ENCODE measurements at places on chromosomes 2 and 18. TPM values are rescaled to one million over a fixed set of nuclear protein-coding genes. Genes with fewer than 3 reads are reported as not detected.

AGXT gene
- total RNA-seq = 0.33 TPM

- DNase-seq = peak; percentile 82
Measured at GRCh38 chr2:85826990-85827878, 61.6 kb downstream of the ST3GAL5 start.

DNA sequence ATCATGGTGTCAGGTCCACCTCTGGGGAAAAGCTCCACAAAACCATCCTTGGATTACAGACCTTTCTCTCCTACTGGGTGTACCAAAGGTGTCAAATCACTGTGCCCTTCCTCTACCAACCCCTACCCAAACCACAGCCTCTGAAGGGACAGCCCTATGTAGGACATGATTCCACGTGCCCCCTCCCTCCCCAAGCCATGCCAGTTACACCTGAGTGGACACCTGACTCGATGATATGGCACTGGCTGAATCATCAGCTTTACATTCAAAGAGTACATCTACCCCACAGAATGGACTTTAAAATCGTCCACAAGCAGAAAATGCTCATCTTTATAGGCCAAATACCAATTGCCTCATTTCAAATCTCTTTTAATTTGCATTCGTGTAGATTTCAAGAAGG lies 26.0 kb downstream of the TRABD2A start:
- no peak for DNase-seq

GRCh38 chr18:9106800-9107584 lies 4.5 kb downstream of the NDUFV2 start:
- no peak for DNase-seq

DNA sequence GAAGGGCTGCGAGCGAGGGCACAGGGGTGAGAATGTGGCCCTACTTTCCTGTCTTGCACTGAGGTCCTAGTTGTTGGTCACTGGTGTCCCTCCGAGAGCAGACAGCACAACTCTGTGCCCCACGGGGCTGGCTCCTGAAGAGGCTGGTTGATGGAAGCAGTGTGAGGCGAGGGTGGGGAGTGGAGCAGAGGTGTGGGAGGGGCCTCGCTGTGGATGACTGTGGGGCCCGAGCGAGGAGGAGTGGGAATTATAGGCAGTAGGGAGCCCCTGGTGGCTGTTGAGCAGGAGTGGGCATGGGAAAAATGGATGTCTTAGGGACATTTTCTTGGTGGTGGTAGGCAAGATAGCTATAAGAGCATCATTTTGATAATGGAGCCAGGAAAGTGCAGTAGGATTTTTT lies 660.5 kb upstream of the HS6ST1 start:
- no peak for DNase-seq

GRCh38 chr2:221074238-221074637 lies 497.9 kb downstream of the EPHA4 start:
- no peak for DNase-seq

GNAL gene
- 0.35 TPM for total RNA-seq

DNA sequence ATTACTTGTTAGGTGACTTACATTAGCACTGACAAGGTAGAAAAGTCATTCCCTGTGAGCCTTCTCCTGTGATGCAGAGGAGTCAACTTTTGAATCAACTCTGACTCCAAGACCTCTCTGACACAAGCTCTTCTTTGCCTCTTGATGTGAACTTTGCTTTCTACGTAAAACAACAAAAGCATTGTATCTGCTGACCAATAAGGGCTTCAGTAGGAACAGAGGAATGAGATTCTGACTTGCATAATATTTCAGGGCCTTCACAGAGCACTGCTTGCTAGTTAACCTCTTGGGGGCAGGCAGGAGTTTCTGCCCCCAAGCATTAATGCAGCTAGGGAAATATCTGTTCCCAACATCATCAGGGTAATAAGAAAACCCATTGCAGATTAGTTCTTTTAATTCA lies 791.5 kb downstream of the BCL11A start:
- no peak for DNase-seq

- DNase-seq = no peak
Measured at GRCh38 chr2:203732092-203732952, 25.9 kb downstream of the CD28 start.

DNA sequence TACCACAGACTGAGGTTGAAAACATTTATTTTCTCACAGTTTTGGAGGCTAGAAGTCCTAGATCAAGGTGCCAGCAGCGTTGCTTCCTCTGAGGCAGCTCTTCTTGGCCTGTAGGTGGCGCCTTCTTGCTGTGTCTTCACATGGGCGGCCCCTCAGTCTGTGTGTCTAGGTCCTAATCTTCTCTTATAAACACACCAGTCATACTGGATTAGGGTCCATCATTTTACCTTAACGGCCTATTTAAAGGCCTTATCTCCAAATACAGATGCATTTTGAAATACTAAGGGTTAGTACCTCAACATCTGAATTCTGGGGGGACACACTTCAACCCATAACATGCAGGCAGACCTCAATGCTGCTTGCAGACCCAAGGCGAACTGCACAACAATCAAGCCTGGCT lies 4.4 kb upstream of the RMC1 start:
- DNase-seq = peak; percentile 64

C2orf66 gene
- not detected for total RNA-seq

CYTIP gene
- total RNA-seq = 195 TPM

DNA sequence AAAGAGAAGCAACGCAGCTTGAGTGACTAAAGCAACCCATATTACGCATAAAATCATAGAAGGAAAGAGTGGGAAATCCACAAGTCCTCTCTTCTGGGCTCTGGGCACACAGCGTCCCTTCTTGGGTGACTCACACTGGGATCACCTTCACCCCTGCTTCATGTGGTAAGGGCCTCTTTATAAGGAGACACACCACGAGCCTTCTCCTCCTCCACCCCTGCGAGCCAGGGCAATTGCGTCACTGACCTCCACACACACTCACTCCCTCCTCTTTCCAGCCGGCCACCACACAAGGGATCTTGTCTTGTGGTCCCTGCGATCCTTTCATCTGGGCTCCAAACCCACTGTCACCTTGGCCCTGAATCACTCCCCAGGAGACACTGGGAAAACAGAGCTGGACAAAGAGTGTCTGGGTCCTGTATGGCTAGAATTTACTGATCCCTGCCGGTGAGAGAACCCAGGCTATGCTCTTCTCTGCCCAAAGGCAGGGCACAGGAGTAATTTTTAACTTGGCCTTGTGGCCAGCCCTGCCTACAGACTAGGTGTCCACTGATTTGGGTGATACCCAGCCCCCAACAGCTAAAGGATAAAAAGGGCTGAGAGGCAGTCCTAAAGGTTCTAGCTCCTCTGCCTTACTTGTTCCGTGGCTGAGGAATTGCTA lies 35.3 kb downstream of the NHEJ1 start:
- DNase-seq = no peak

DNA sequence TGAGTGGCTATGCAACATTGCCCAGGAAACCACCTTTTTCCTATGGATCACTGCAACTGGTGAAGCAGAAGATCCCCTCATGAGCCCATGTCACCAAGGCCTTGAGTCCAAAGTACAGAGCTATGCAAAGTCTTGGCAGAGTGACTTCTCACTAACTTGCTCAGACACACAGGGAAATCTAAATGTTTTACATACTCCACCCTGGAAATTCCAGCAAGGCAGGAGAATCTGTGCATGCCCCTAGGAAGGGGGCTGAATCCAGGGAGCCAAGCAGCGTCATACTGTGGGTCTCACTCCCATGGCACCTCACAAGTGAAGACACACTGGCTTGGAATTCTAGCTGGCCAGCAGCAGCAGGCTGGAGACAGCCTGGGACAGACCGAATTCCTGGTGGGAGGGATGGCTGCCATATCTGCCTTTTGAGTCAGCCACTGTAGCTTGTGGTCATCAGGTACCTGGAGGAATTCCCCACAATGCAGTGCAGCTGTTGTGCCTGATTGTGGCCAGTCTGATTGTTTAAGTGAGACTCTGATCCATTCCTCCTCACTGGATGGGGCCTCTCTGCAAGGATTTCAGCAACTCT lies 1817.4 kb downstream of the SUCLG1 start:
- DNase-seq = no peak

DNA sequence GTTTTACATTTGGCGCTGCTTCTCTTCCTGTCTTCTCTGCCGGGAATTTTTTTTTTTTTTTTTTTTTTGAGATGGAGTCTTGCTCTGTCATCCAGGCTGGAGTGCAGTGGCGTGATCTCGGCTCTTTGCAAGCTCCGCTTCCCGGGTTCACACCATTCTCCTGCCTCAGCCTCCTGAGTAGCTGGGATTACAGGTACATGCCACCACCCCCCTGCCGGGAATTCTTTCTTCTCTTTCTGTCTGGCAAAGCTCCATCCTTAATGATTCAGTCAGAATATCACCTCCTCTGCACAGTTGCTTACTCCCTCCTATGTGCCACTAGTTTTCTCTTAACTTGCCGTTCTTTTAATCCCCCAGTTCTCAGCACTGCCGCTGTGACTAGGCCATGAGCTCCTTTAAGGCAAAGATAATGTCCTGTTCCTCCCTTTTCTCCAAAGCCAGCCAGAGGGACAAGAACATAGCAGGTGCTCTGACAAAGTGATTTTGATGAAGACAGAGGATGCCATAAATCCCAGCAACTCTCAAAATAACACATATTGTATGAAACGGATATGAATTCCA lies 112.1 kb upstream of the LRATD1 start:
- no peak for DNase-seq

- no peak for DNase-seq
Measured at GRCh38 chr2:210195101-210195852, 24.1 kb upstream of the KANSL1L start.

SEPTIN10 gene
- total RNA-seq = 1.1 TPM

- no peak for DNase-seq
Measured at GRCh38 chr2:165568361-165568760, 98.9 kb downstream of the CSRNP3 start.

DNA sequence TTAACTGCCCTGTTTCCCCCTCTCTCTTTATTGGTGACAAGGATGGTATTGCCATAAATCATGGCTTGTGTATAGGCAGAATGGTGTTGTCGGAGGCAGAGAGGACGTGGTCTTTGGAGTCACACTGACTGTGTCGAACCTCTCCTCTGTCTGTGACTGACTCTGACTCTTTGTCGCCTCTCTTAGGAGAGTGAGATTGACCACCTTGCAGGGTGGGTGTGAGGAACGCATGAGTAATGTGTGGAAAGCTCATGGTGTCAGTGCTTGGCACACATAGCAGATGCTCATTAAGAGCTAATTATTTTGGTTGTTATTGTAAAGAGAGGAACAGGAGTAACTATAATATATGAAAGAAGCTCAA lies 145.6 kb downstream of the TTC27 start:
- DNase-seq = no peak

CCDC74A gene
- total RNA-seq = 1.0 TPM

GRCh38 chr2:96105994-96106715 lies 10.2 kb downstream of the ADRA2B start:
- no peak for DNase-seq

DNA sequence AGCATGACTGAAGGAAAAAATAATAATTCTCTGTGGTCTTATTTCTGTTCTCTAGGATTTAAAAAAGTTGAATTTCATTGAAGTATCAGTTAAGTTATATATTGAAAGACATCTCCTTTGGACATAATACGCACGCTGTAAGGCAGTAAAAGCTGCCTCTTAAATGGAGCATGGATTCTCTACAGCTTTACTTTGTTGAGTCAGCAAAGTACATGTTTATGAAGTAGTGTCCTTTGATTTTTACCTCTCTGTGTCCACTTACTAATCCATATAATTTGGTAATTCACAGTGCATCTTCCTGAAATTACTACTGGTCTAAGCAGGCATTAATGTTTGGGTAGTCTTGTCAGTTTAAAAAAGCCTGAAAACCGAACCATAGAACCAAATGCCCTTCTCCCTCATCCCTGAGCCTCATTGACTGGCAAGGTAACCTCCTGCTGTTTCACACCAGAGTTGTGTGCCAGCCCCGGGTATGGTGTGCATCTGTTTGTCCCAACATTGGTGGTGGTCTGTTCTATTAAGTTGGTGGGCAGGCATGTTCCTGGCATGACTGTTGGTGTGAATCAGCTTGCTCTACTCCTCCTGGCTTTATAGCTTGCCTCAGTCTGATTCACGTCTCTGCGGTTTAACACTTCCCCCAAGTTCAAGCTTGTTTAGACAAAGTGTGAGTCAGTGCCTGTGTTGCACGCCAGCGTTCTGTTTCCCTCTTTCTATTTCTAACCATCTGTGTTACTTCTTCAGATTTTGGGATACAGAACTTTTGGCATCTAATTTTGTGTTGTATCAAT lies 71.0 kb upstream of the ITM2C start:
- peak; percentile 57 for DNase-seq

DNA sequence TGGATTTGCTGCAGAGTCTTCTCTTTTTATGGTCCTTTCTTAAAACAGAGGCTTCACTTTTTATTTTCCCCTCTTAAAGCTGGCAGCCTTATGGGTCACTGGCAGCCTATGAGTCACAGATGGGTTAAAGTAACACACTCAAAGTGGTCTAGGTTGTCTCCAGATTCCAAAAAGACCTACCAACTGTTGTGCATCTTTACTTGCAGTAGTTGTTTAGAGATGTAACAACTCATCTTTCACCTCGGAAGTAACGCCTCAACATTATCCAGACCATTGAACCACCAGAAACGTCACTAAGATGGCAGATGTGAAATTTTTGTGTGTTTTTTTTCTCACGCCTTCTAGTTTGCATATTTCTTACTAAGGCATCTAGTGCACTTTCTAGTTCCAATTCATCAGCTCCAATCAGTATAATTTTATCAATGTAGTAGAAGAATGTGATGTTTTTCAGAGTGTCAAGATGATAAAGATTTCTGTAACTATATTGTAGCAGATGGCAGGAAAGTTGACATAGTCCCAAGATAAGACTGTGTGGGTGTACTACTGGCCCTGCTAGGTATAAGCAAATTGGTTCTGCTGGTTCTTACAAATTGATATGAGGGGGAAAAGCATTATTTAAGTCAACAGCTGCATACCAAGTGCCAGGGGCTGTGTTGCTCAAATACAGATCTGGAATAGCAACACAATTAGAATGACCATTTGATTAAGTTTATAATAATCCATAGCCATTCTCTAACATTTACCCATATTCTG lies 9.6 kb upstream of the SEC11C start:
- no peak for DNase-seq

Measured in activated T-cell treated with anti-CD3 and anti-CD28 coated beads, Interleukin-2, amount 50 U/mL, for 4 hours (primary cell).